ENCODE measurements at places on chromosomes 2 and 18.

DNA sequence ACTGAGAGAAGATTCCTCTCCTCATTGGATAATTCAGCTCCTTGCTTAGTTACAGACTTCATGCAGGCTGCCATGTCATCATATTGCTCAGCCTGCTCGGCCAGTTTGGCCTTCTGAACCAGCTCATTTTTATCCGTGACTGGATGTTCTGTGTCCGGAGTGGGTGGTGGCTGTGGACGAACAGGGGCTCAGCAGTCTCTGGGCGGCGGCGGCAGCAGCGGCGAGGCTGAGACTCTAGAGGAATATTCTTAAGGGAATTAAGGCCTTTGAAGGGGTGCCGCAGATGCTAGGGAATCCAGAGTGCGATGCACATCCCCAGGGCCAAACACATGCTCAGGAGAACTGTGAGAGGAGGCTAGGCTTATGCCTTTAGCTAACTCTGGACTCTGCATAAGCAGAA lies 97.9 kb upstream of the GYPC start:
- no peak for DNase-seq

DNA sequence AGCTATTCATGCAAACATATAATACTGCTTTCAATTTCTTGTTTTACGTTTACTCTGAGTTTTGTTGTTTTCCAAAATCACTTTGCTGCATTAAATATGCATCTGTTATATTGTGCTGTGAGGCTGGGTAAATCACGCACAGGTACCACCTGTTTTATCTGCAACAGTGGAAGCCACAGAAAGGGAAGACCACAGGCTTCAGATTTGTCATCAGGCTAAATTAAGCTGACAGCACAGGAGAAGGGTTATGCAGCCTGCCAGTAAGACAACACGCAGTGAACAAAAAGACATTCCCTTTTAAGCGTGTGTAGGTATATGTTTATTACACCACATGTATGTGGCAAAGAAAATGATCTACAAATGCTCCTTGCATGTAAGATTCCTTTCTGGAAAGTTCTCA lies 38.2 kb downstream of the ZNF516 start:
- DNase-seq = no peak

- no peak for DNase-seq
These were observed 96.8 kb downstream of the VAPA start for GRCh38 chr18:10010611-10011015.

DNA sequence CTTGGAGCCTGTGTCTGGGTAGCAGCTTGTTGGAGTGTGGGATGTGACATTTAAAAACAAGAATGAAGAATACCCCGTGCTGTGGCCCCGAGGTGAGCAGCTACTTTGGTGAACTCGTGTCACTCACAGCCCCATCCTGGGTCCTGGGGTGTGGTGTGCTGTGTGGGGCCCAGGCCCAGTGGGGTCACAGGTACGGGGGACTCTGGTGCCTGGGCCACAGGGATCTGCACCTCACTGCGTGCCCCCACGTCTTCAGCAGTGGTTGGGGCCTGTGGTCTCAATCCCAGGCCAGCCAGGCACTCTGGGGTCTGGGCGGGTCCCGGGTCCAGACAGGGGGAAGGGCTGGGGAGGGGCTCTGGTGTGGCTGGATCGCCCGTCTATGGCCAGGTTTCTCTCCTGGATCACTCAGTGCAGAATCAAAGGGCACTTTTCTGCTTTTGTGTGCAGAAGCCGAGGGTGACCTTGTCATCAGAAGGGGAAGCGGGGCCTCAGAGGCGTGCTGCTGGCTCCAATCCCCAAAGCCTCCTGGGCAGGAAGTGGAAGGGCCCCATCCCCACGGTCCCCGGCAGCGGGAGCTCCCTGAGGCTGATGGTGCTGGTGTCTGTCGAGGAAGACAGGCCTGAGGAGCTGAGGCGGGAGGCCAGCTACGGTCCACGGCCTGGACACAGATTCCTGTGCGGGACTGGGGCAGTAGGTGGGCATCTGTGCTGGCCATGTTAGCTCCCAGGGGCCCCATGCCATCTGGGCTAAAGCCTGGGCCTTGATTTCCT lies 1.4 kb downstream of the GPR35 start:
- no peak for DNase-seq

- DNase-seq = no peak
These were observed 77.1 kb downstream of the MYO5B start for GRCh38 chr18:50117863-50118262.

DNA sequence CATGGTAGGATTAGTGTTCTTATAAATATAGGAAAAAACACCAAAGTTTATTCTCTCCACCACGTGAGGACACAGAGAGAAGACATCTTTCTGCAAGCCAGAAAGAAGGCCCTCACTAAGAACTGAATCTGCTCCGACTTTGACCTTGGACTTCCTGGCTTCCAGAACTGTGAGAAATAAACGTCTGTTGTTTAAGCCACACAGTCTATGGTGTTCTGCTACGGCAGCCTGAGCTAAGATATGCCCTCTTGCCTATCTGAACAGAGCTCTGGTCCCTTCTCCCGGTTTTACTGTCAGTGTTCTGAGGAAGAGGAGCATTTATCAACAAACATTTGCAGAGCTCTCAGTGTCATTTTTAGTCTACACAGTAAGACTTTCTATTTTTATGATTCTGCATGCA lies 131.3 kb downstream of the DOK6 start:
- no peak for DNase-seq

- DNase-seq = no peak
These were observed 99.0 kb downstream of the CPO start for GRCh38 chr2:207038299-207038698.

DNA sequence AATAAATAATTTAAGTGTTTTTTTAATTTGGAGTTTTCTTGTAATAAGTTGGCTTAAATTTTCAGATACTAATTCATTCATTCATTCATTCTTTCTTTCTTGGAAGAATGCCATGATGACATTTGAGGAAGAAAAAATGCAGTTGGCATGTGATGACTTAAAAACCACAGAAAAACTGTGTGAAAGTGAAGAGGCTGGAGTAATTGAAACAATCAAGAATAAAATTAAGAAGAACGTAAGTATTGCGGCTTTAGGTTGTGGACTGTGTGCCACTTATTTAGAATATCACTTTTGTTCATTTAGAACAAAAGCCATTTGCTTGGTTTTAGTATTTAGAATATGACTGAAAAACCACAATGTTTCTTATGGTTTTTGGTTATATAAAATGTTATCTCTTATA lies 51.4 kb downstream of the TTC39C start:
- no peak for DNase-seq

GRCh38 chr2:69948032-69948962 lies 13.1 kb downstream of the ASPRV1 start:
- no peak for DNase-seq

DNA sequence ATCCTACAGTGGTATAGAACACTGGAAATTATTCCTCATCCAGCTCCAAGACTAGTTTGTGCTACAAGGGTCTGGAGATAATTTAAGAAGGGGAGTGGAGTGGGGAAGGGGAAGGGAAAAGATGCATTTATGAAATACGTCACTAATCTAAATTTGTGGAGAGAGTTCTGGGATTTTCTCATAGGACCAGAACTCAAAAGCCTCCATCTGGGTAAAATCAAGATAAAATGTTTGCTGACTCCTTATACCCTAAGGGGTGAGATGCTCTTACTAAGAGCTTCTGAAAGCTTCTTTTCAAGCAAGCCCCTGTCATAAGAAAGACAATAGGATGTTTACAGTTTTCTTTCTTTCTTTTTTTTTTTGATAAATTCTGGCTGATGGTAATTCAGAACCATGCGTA lies 88.5 kb upstream of the RBMS1 start:
- DNase-seq = no peak

DNA sequence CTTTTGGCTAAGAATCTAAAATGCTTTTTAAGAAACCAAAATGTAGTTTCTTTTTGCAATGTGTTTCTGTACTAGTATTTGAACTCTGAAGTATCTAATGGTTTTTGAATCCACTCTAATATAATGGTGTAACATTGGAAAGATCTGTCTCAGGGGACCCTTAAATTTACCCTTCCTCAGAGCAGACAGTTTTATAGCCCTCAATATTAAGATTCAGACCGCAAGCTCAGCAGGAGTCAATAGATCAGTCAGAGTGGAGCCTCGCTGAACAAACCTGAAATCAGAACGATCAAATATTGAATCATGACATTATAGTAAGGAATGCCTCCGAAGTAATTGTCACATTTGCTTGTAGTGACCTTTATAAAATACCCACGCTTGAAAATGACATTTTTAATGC lies 18.3 kb downstream of the SGPP2 start:
- no peak for DNase-seq

GRCh38 chr2:171287036-171287571 lies 126.4 kb upstream of the TLK1 start:
- no peak for DNase-seq

All from LNCaP clone FGC (cell line).